Caki2 (cell line): ENCODE measurements at places on chromosomes 2 and 18. TPM values are rescaled to one million over a fixed set of nuclear protein-coding genes. Genes with fewer than 3 reads are reported as not detected.

- DNase-seq: no peak
These were observed 43.4 kb downstream of the RAB31 start for GRCh38 chr18:9751371-9752031.

DNA sequence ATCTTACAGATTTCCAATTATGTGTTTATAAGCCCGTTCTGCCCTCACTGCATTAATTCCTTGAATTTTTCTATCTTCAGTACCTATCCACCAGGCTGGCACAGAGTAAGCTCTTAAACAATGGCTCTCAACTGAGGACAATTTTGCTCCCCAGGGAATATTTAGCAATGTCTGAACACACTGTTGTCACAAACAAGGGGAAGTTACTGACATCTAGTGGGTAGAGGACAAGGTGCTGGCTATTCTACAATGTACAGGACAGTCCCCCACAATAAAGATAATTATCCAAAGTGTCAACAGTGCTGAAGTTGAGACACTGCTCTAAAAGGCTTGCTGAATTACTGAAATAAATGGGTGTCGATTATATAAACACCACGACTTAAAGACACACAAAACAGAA is 5.0 kb downstream of the NDUFS1 start:
- DNase-seq: no peak

DNA sequence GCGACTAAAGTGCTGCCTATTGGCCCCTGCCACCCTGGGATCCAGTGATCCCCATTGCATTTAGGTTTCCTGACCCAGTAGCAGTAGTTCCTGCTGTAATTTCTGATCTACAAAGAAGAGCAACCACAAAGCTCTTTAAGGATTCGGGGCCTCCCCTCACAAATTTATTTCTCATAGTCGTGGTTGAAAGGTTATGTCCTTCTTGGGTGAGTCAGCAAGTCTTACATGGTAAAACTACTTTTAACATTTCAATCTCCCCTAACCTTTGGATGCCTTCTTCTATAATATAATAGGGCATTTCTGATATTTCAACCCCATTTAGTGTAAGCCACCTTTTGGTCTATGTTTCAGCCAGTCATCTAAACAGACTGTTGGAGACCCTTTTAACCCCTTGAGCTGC is 14.9 kb downstream of the PIKFYVE start:
- peak; percentile 22 for DNase-seq

- no peak for DNase-seq
These were observed 83.9 kb upstream of the YWHAQ start for GRCh38 chr2:9714630-9715214.

GRCh38 chr2:10787176-10787968 is 25.2 kb downstream of the PDIA6 start:
- no peak for DNase-seq

DNA sequence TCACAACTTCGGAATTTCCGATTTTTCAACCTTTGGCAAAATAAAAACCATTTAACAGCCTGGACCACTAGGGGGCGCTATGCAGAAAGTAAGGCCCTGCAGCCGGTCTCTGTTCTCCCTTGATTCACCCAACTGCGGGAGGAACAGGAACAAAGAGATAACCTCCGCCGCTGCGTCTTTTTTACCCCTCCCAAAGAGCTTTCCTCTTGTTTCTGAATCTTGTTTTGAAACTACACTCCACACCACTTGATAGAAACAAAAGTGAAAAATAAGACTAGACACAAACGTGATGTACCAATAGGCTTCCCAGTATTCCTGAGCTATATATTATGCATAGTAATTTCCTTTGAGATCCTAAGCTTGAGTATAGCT is 231.2 kb downstream of the MYO3B start:
- DNase-seq: peak; percentile 46

- DNase-seq: no peak
These were observed 23.3 kb upstream of the ROCK1 start for GRCh38 chr18:21134895-21135294.

- DNase-seq: peak; percentile 73
These were observed 906.1 kb downstream of the SLC4A3 start for GRCh38 chr2:220533485-220533884.

DNA sequence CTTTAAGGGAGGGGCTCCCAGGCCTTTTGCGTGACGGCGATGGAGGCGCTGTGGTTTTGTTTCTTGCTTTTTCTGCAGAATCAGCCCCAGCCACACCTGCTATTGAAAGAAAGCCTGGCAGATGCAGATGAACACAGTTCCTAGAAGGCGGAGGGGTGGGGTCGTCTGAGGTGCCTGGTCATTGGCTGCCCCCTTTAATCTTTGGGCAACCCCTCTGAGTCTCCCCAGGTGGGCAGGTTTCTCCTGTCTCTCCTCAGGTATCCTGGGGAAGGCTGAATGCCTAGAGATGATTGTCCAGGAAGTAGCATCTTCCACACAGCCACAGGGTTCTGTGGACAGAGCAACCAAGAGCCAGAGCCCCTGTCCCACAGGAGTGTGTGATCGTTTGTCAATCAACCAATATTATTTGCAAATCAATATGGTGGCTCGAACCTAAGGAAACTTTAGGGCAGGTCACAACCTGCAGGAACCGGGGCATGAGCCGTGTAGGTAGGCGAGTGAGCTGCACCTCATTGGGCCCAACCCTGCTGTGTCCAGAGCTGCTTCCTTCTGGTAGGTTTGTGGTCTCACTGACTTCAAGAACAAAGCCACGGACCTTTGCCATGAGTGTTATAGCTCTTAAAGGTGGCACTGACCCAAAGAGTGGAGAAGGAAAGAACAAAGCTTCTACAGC is 104.3 kb downstream of the NDUFA10 start:
- no peak for DNase-seq

GRCh38 chr2:88517759-88518201 is 65.3 kb upstream of the FOXI3 start:
- DNase-seq: no peak

DNA sequence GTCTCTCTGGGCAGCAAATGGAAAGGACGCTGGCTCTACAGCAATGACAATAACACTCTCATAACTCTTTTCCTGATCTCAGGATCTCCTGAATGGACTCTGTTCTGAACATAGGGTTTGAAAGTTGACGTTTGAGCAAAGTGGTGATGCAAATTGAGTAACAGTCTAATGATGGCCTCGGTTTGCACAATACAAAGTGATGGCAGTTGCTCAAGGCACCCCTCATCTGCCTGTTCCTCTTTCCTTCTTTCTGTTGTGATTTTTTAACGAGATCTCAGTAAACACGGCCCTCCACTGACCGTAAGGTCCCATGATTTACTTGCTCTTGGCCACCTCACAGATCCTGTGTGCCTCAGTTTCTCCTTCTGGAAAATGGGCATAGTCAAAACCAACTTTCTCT is 303.6 kb downstream of the SLC8A1 start:
- DNase-seq: no peak

GRCh38 chr2:27049422-27050280 is 1.8 kb upstream of the AGBL5 start:
- no peak for DNase-seq

- DNase-seq: no peak
These were observed 270.0 kb downstream of the CYP26B1 start for GRCh38 chr2:71877636-71878035.

DNA sequence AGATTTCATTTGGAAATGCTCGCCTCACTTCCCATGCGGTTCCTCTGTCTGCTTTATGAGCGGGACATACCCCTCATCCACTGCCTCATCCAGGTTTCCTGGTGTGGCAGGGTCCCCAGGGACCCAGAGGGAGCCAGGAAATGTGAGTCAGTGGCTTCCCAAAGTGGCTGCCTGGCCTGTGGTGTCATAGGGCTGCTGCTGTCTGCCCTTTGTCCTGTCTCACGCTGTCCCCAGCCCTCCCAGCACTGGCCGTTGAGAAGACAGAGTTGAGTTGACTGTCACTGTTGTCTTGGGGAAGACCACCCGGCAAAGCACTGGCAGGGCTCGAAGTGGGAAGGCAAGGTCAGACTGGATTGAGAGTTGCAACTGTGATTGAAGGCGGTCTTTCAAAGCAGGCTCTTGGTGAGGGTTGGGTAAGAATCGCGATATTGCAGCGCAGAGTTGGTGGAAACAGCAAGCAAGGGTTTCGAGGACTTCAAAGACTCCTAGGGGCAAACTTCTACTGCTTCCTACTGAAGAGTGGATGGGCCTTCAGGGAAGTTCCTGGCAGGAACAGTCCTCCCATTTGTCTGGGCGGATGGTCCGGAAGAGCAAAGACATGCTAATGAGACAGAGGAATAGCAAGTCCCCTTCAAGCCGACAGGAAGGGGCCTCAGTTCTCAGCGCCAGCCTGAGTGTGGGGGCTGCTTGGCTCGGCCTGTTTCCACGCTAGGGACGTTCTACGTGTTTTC is 33.9 kb downstream of the RAB31 start:
- no peak for DNase-seq

DNA sequence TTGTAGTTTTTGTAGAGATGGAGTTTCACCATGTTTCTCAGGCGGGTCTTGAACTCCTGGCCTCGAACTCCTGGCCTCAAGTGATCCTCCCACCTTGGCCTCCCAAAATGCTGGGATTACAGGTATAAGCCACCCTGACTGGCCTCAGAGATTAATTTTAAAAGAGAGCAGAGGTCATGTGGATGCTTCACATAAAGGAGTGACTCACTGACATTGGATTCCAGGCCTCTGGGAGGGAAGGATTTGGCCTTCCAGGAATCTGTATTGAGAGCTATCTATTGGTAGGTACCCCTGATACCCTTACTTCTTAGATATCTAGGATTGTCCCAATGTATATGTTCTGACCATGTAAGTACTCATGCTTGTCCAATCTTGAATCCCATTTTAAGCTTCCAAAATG is 138.4 kb downstream of the FAM161A start:
- no peak for DNase-seq

GRCh38 chr2:98188351-98189046 is 101.5 kb downstream of the VWA3B start:
- no peak for DNase-seq

DNA sequence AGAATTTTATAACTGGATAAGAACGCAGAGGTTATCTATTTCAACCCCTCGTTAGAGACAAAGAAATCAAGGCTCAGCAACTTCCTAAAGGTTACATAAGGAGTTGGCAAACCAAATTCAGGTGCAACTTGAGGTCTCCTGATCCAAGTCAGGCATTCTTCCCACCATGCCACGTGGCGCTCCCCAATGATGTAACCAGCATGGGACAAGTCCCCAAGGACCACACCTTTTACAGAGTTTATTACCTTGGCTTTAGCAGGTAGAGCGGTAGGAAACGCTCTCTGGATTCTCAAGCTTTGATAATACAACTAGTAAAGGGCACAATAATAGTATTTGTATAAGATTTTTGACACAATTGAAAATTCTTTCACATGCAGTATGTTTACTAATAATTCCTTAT is 26.7 kb upstream of the MBOAT2 start:
- no peak for DNase-seq

- DNase-seq: no peak
These were observed 9.8 kb upstream of the FZD7 start for GRCh38 chr2:202023904-202024266.

- no peak for DNase-seq
These were observed 138.1 kb downstream of the B3GNT2 start for GRCh38 chr2:62334009-62334408.

DNA sequence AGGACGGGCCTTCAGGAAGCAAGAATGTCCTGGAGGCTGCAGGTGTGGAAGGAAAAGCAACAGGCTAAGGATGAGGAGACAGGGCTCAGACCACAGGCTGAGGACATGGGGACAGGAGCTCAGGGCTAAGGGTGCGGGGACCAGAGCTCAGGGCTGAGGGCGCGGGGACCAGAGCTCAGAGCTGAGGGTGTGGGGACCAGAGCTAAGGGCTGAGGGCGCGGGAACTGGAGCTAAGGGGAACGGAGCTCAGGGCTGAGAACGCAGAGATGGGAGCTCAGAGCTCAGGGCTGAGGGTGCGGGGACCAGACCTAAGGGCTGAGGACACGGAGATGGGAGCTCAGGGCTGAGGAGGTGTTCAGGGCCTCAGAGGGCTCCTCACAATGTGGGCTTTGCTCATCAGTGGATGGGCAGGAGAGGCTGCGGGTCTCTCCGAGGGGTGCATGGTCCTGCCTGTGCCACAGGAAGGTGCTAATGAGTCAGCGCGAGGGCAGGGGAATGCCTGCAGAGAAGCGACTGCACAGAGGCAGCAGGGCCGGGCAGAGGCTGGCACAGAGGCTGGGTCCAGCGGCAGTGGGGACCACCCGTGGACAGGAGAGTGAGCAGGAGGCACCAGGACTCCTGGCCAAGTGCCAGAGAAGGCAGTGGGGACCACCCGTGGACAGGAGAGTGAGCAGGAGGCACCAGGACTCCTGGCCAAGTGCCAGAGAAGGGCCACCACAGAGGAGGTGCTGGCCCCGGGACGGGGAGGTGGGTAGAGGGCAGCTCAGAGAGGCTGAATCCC is 271.7 kb downstream of the TWIST2 start:
- no peak for DNase-seq

GRCh38 chr2:203918264-203918663 is 18.3 kb upstream of the ICOS start:
- DNase-seq: no peak

GRCh38 chr2:120177001-120177621 is 46.1 kb downstream of the TMEM185B start:
- no peak for DNase-seq

CAPN10 gene
- total RNA-seq: 19.7 and 20.5 TPM in 2 replicates

DHRS9 gene
- 0.70 and 0.88 TPM in 2 replicates for total RNA-seq

STPG4 gene
- 0.37 and 3.2 TPM in 2 replicates for total RNA-seq

ARMC9 gene
- total RNA-seq: 39.4 and 39.8 TPM in 2 replicates

CD8A gene
- total RNA-seq: not detected in 2 replicates

SATB2 gene
- 1.6 and 5.4 TPM in 2 replicates for total RNA-seq

CTLA4 gene
- not detected in 2 replicates for total RNA-seq

TMEM163 gene
- 0.78 TPM in 1 of 2 replicates, not detected in the other for total RNA-seq

INSIG2 gene
- 14.6 and 36.1 TPM in 2 replicates for total RNA-seq

GKN2 gene
- total RNA-seq: not detected in 2 replicates
